ENCODE measurements at places on chromosomes 7 and 10. TPM values are rescaled to one million over a fixed set of nuclear protein-coding genes. Genes with fewer than 3 reads are reported as not detected.

GPR15LG gene
- not detected for total RNA-seq

KCNH2 gene
- total RNA-seq: 4.0 TPM

TRRAP gene
- total RNA-seq: 50.2 TPM

DDC gene
- total RNA-seq: not detected

SOSTDC1 gene
- total RNA-seq: not detected

PLCE1 gene
- total RNA-seq: 0.26 TPM

PDK4 gene
- total RNA-seq: not detected

PPP1R9A gene
- total RNA-seq: 15.6 TPM

INHBA gene
- 1.7 TPM for total RNA-seq

EFCAB10 gene
- not detected for total RNA-seq

FAM20C gene
- 35.8 TPM for total RNA-seq

GTF2IRD2 gene
- total RNA-seq: 8.6 TPM
